ENCODE measurements at places on chromosomes 11 and 22. TPM values are rescaled to one million over a fixed set of nuclear protein-coding genes. Genes with fewer than 3 reads are reported as not detected.

Gene C11orf97
- total RNA-seq: not detected

Gene SCN4B
- 0.07 TPM for total RNA-seq

Gene TRMT112
- 319 TPM for total RNA-seq

Gene MPZL3
- 64.6 TPM for total RNA-seq

Gene CRYBB2
- total RNA-seq: not detected

Gene MS4A1
- total RNA-seq: not detected

Gene GNAZ
- 0.83 TPM for total RNA-seq

Gene TOMT
- not detected for total RNA-seq

Gene CRYBB1
- total RNA-seq: not detected

Gene FGF3
- not detected for total RNA-seq

Gene THYN1
- 69.1 TPM for total RNA-seq

Gene MUC15
- not detected for total RNA-seq

Gene SMC1B
- total RNA-seq: 0.59 TPM

Gene WT1
- not detected for total RNA-seq

Gene NAALAD2
- not detected for total RNA-seq

Data from activated CD4-positive, alpha-beta T cell treated with anti-CD3 and anti-CD28 coated beads, Interleukin-2, amount 10 ng/mL, durations not matched to agents 24 days and 14 days (primary cell).